Stimulated activated CD4-positive, alpha-beta T cell treated with anti-CD3 and anti-CD28 coated beads, Interleukin-4, amount 100 ng/mL, for 24 hours (primary cell): ENCODE measurements at places on chromosomes 2 and 18.

GRCh38 chr2:234272069-234272850 is 221.8 kb downstream of the SPP2 start:
- DNase-seq = no peak

GRCh38 chr2:25596516-25597244 is 76.7 kb downstream of the DTNB start:
- no peak for DNase-seq

DNA sequence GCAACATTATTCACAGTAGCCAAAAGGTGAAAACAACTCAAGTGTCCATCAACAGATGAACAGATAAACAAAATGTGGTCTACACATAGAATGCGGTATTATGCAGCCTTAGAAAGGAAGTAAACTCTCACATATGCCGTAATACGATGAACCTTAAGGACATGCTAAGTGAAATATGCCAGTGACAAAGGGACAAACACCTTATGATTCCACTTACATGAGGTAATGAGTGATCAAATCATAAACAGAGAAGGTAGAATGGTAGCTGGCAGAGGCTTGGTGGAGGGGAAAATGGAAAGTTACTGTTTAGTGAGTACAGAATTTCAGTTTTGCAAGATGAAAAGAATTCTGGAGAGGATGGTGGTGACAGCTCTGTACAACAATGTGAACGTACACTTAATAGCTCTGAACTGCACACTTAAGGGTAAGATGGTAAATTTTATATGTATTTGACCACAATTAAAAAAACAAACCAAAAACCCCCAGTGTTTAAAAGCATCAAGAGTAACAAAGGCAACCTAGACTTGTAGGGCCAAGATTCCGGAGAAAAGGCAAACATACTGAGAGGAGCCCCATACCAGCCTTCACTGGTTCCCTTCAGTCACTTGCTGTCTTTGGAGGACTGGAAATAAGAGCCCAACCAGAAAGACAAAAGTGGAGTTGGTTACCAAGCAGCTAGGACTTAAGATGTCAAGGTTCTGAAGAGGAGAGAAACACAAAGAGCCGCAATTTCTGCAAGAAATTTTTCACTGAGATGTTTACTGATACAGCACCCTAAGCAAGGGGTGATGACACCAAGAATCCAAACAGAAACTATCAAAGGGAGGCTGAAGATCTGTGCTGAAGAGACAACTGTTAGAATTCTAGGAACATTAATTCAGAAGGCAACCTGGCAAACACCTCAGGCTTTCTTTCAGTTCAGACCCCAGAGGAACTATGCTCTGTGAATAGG is 61.3 kb downstream of the CUL3 start:
- DNase-seq = no peak

DNA sequence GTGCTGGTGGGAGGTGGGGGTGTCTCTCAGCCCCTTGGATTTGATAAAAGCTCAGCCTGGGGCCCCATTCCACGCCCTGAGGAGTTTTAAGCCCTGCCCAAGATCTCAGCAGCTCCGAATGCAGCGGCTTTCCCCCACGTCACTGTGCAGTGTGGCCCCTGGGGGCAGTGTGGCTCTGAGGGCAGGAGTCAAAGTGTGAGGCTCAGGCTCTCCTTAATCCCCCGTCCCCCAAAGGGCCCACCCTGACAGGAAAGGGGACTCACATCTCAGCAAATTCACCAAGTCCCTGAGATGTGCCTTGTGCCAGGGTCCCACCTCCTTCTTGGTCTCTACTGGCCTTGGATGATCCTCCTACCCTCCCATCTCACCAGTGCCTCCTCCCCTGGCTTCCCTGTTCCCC is 25.2 kb downstream of the NPPC start:
- DNase-seq = no peak

GRCh38 chr2:9813312-9814128 is 29.8 kb upstream of the TAF1B start:
- DNase-seq = peak; percentile 74

DNA sequence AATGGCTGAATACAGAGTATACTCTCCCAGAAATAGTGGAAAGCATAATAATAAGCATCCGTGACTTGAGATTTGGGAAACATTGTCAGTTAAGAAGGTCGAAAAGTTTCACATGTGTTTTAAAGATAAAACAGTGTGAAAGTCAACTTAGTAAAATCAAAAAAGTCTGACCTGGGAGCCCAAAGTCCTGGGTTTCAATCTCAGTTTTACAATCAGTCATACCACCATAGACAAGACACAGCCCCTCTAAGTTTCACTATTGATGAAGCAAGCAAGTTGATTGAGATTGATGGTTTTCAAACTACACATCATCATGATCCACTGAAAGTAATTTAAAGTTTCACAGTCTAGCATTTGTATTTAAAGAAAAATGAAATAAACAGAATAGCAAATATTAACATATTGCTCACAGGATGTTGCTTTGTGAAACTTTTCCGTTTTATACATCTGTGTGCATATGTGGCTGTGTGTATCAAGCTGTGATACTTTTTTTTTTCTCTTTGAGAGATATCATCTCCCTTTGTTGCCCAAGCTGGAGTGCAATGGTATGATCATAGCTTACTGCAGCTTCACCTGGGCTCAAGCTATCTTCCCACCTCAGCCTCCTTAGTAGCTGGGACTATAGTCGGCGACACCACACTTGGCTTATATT is 71.1 kb downstream of the PIK3C3 start:
- no peak for DNase-seq

GRCh38 chr18:65628390-65628789 is 122.4 kb upstream of the CDH7 start:
- DNase-seq = no peak

GRCh38 chr2:88826399-88826798 is 134.9 kb downstream of the RPIA start:
- DNase-seq = no peak

DNA sequence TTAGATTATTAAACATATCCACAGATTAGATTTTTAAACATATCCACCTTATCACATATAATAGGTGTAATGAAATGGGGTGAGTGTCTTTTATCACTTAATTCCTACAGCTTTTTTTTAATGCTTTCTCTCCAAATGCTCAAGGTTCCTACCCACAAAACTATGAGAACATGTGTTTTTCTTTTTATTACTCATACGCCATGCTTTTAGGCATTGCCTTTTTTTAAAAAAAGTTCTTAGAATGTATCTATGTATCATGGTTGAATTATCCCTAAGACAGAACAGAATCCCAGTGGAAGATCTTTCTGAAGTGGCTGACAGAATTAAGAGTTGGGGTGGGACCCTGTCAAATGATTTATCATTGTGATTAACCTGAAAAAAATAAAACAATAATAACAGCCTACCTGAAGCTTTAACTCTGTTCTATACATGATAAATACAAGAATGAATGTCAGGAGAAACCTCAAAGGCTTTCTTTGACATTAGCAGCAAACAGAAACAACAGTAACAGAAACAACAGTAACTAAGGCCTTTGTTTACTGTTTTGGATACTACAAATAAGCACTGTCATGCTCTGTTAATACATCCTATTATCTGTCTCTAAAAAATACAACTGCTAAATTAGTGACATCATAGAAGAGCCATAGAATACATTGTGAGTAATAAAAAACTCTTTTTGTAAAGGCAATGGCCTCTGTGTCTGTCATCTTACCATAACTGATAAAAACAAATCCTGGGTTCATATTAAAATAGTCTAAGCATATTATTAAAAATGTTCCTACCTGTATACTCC is 4.1 kb upstream of the ZNF397 start:
- DNase-seq = no peak

- DNase-seq = no peak
Observed at GRCh38 chr2:188449561-188449960, 157.9 kb downstream of the GULP1 start.

- no peak for DNase-seq
Observed at GRCh38 chr2:20515290-20516220, 68.7 kb downstream of the RHOB start.

DNA sequence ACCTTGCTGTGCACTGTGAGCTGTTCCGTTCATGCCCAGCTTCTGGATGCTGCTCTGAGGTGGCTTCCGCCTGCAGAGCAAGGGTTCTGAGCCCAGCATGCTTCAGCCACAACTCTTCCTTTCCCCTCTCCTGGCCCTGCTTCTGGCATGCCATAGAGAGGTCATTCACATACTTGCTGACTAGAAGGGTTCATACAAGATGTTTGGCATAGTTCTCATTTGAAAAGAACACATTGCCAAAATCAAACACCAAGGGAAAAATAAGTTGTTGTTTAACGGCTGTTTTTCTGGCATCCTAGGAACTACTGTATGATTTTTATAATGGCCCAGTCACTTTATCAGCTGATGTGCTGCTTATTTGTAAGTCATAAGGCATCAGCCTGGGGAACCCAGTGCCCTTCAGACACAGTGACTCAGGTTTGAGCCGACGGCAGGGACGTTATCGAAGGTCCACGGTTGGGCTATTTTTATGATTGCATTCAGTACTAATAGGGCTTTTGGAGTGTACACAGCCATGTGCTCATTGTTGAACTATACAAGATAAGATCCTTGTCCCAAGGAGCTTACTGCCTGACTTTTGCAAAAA is 53.9 kb upstream of the CTAGE1 start:
- DNase-seq = no peak

- DNase-seq = no peak
Observed at GRCh38 chr2:65957454-65957853, 477.5 kb upstream of the MEIS1 start.

DNA sequence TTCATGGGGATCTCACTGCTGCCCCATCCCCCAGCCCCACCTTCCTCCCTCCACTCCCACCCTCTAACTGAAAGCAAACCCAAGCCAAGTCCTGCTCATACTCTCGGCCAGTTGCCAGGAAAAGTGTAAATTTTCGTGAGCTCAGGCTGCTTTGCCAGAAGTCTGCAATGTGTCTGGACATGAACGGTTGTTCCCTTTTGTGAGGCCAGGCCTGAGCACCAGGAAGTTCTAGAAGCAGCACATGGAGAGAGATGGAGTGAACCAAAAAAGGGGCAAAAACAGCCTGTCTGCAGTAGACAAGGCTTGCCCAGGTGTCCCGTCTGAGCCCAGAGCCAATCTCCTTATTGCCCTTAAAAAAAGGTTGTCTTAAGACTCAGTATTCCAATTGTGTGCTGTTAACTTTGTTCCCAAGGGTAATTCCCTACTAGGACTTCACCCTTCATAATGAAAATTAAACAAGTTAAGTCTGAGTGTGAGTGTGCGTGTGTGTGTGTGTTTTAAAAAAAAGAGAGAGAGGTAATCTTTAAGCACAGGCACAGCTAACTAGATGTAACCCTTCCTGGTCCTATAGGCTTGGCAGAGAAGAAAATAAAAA is 247.1 kb downstream of the BCL11A start:
- no peak for DNase-seq

DNA sequence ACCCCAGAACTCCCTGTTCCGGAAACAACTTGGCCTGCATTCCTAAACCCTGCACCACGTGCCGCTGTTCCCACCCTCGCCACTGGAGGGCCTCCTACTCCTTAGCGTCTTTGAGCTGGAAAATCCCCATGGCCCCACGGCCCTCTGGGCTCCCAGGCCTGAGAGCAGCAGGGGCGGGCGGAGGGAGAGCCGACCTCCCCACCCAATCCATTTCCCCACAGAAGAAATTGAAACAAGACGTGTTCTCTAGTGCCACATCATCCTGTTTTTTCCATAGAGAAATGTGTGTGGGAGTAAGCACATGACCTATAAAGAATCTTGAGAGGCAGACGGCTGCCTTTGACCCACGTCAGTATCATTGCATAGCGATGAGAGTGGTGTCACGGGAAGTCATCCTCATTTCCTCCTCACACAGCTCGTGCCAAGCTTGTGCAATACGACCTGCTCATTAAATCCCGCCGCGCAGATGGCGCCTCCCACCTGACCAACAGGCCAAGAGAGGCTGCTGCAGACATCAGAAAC is 79.2 kb downstream of the LAMA1 start:
- no peak for DNase-seq

DNA sequence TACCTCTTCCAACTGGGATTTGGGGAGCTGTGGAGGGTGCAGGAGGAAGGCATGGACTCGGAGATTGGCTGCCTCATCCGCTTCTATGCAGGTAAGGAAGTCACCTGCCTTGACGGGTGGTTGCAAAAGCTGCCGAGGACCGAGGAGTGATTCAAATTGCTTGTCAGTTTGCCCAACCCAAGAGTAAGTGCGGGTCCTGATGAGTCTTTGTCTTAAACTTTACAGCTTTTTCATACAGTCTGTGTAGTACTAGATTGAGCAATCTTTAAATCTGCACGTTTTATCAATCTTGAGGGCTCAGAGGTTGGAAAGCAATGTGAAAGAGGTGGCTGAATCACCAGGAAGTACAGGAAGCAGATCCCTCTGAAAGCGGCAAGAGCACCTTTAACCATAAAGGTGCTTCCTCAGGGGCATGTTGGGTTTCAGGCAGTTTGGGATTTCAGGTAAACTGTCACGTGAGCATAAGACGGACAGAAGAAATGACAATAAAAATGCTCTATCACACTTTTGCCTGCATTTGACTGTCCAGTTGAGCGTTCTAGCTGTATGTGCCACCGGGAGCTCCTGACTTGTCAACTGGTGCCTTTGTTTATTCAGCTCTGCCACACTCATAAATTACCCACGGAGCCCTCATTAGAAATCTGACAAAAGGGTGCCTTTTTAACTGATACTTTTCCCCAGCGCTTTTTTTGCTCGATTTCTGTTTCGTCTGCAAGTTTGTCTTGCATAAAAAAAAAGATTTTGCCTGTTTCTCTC is 2.0 kb downstream of the PHLPP1 start:
- peak; percentile 42 for DNase-seq

GRCh38 chr2:146415291-146415690 is 1429.5 kb upstream of the ACVR2A start:
- no peak for DNase-seq

- no peak for DNase-seq
Observed at GRCh38 chr2:187586011-187586641, 31.9 kb upstream of the TFPI start.
